ENCODE measurements at places on chromosomes 2 and 18.
A peak's percentile ranks its signal among the peaks of the same experiment; 100 is the strongest.

GRCh38 chr2:197560146-197560665 is 44.3 kb downstream of the MOB4 start:
- no peak for DNase-seq

GRCh38 chr2:75064691-75065396 is 106.4 kb downstream of the POLE4 start:
- DNase-seq, result peak; percentile 58

DNA sequence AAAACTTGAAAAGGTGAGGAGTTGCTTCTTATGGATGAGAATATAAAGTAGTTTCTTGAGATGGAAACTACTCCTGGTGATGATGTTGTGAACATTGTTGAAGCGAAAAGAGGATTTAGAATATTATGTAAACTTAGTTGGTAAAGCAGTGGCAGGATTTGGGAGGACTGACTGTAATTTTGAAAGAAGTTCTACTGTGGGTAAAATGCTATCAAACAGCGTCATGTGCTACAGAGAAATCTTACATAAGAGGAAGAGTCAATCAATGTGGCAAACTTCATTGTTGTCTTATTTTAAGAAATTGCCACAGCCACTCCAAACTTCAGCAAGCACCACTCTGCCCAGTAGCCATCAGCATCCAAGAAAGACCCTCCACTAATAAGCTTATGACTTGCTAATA is 112.9 kb upstream of the ZEB2 start:
- DNase-seq, result no peak

DNA sequence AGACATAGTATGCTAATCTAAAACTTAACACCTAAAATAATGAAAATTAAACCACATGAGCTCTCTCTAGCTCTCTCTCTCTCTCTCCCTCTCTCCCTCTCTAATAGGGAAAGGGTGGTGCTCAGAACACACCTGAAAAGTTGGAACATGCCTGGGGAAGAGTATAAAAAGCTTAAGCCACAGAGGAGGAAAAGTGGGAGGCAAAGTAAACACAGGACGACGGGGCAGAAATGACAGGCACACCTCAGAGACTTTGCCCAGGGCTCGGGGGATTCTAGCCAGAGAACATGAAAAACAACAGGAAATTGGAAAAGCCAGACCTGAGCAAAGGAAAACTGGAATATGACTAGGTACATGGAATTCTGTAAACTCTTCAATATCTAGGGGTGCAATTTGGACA is 666.1 kb downstream of the BCL11A start:
- no peak for DNase-seq

GRCh38 chr2:67528320-67528719 is 131.2 kb downstream of the ETAA1 start:
- no peak for DNase-seq

- no peak for DNase-seq
Observed at GRCh38 chr2:146734042-146734820, 1110.6 kb upstream of the ACVR2A start.

GRCh38 chr2:111919794-111920608 is 21.6 kb downstream of the MERTK start:
- DNase-seq, result no peak

All from Daoy (cell line).